ENCODE measurements at places on chromosomes 12 and 14.

GRCh38 chr12:52195065-52195730, 3.4 kb upstream of the KRT80 start:
- no peak for DNase-seq

- DNase-seq, result no peak
Measured at GRCh38 chr12:40153432-40153831, 47.6 kb upstream of the SLC2A13 start.

DNA sequence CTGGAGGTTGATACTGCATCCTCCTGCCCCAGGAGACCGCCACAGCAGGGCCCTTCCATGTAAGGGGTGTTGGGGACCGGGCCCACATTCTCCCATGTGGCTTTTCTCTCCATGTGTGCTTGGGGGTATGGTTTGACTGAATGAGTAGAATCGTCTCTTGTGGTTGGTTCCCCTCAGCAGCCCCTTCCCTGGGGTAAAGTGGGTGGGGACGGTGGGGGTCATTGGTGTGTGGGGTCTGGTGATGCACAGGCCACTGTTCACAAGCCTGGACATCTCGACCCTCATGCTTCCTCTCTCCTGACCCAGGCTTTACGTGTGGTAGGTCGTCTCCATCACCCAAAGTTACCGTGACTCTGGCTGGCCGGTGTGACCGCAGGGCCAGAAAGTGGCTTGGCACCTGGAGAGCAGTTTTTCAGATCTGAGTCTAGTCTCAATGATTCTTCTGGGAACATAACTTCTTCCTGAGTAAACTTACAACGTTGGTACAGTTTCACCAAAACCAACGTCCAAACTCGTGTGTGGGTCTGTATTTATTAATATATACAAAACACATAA, 17.7 kb downstream of the DCAF4 start:
- DNase-seq, result no peak

DNA sequence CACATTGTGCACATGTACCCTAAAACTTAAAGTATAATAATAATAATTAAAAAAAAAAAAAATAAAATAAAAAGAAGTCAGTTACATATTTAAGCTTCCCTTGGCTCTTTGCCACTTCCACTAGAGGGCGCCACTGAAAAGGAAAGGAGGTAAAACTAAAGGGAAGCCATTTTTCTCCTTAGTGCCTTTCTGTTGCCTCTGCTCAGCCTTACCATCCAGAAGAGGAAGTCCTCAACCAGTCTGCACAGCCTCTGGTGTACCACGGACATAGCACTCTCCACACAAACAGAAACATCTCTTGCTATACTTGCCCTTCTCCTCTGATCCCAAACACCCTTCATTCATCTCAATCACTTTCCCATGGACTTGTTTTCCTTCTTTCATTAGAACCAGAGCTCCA, 169.0 kb upstream of the EEA1 start:
- peak; percentile 49 for DNase-seq

- no peak for DNase-seq
Measured at GRCh38 chr14:46717211-46717610, 65.6 kb upstream of the RPL10L start.

DNA sequence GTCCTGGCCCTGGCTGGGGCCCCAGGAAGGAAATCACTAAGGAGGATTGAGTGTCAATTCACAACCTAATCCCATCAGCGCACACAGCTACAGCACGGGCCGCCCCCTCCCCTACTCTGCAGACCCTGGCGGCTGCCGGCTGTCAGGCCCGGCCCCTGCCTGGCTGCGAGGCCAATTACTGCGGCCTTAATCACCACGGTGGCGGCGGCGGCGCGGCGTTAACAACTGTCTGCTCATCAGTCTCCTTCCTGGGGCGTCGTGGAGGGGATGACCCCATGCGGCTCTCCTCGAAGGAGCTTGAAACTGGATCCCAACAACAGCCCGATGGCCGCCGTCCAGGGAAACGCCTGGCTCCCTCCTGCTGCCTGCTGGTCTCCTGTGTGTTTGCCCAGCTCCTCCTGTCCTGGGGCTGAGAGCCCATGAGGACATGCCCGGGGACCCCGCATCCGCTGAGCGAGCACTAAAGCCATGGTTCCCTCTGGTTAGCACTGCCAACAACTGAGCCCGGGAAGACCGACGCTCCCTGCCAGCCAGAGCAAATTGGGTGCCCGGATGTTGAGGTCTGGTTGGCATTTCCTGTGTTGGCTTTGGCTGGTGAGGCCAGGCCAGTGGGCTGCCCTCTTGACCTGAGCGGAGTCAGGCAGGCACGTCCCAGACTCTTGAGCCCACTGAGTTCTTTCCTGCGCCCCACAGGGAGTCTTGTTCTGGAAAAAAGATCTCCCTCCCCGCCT, 21.8 kb upstream of the EIF2B2 start:
- no peak for DNase-seq

- DNase-seq, result no peak
Measured at GRCh38 chr12:89636052-89636775, 72.4 kb downstream of the ATP2B1 start.

- DNase-seq, result no peak
Measured at GRCh38 chr14:71011479-71011878, 104.2 kb downstream of the PCNX1 start.

DNA sequence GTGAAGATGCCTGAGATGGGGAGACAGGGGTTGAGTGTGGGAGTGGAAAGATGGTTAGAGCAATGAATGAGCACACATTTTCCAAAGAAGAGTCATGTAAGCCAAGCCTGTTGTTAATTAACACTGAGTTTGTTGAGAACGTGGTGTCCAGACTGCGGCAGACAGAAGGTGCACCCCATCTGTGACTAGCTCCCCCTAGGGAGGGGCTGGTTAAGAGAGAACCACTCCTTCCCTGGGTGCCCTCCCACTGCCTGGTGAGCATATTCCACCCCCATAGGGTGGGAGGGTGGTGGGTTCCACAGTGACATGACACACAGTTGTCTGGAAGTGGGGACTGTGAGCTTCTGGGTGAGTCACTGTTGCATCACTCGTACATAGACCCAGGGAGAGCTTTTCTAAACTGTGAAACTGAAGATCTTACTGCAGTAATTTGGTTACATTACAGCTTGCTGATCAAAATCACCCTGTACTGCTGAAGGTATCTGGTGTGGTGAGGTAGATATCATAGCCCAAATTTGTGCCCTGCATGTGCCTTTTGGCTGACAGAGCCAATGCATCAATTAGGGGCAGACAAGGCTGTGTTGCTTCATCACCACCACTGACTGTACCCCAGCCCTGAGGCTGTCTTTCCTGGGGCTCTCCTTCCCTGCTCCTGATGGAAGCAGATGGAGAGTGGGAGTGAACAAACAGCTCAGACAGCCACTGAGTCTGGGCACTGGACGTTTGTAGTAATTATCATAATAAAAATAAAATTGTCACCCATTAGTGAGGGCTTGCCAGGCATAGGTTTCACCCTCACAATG, 150.9 kb downstream of the EMP1 start:
- DNase-seq, result peak; percentile 65

DNA sequence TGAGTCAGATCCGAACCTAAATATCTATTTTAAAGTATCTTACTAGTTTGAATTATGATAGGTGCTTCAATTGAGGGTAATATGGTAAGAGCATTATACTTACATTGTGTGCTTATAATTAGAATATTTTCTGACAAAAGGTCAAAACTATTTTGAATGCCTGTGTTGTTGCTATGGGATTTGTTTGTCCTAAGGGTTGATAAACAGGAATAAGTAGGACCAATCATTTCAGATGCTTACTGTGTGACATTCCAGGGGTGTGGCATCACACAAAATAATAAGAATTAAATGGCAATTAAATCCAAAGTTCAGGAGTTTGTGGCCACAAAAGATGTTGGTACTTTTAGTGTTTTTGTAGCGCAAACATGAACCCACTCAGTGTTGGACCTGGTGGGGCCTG, 256.2 kb upstream of the DDHD1 start:
- DNase-seq, result no peak

DNA sequence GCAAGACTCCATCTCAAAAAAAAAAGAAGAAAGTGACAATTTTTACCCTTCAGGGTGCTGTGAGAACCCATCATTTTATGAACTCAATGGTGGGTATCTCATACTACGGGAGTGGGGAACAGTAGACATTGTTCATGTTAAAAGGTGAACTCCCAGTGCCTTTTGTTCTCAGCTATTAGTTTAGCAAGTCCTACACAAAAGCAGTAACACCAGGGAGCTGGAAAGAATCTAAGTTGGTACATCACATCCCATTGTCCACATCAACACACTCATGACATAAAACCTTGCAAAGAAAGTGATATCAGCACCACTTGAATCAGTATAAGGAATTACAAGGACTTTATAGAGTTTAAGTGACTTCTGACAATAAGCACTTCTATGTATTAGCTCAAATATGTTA, 47.4 kb upstream of the ABCC9 start:
- no peak for DNase-seq

GRCh38 chr12:6201213-6201608, 1.0 kb downstream of the CD9 start:
- no peak for DNase-seq

- no peak for DNase-seq
Measured at GRCh38 chr12:56103066-56103711, 1.2 kb upstream of the PA2G4 start.

DNA sequence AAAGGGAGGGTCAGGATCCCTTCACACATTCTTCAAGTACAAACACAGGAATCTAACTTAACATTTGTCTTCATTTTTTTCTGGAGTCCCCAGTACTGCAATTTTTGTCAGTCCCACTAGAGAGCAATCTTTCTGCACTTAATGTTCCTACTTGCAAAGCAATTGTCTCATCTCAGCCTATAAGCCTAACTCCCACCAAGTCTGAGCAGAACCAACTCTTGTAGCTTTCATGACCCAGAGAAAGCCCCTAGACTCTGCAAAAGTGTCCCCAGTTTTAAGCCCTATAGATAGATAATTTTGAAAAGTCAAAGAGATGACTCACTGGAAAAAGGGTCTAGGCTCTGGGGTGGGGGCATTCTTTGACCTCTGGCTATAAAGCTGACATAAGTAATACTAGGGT, 1.8 kb upstream of the ZBTB39 start:
- no peak for DNase-seq

DNA sequence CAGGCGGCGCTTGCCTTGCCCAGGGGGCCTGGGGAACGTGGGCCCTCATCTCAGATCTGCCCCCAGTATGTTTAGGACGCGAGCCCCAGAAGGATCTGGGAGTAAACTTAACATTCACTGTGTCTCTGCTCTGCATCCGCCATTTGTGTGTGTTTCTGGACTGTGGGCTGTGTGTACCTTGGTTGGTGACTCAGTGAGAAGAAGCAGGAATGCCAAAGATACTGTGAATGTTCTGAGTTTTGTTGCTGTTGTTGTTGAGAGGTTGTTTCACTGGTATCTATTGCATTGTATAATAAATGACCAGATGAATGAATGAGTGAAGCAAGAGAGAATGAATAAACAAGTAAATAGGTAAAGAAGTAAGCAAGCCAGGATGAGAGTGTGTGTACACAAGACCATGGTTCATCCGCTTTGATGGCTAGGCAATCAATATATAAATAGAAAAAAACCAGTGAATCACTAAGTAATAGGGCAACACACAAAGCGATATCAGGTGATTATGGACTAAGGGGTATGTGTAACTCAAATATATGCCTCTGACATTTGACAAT, 20.5 kb downstream of the MEG3 start:
- no peak for DNase-seq

DNA sequence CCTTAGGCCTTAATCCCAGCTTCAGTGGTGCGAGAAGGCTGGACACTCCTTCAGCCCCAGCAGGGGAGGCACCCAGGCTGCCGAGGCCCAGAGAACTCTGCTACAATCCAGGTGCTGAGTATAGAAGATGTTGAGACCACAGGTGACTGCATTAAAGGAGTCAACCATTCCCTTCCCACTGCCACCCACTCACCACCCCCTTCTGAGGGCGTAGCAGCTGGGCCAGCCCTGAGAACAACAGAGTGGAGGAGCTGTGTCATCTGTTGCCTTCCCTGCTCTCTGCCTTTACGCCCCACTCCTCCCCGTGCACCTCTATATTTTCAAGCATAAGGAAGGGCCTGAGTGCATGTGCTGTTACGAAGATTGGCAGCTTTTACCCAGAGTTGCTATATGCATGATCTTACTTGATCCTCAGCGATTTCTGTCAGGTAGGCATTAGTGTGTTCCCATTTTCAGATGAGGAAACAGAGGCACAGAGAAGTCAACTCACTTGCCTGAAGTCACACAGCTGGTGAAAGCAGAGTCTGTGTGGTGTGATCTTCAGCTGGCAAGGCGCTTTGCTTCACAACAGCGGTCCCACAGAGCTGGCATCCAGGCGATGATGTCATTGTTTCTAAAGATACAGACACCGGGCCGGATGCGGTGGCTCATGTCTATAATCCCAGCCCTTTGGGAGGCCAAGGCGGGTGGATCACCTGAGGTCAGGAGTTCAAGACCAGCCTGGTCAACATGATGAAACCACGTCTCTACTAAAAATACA, 46.7 kb downstream of the RIN3 start:
- DNase-seq, result no peak

GRCh38 chr12:77124767-77125166, 59.4 kb upstream of the E2F7 start:
- no peak for DNase-seq

DNA sequence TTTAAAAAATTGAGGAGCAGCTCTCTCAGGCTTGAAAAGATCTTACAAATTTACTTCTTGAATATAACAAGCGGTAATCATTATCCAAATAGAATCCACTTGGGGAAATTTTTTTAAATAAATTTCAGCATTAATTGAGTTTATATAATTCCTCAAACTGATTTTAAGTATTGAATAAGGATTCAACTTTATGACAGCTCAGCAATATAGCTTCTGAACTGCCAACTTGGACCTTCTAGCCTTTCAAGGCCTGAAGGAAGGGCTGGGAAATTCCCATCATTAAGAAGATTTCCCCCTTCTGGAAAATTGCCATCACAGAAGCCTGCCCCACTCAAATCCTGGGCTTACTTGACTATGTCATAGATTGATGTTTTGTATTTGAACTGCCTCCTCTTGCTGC, 57.5 kb upstream of the GARIN2 start:
- no peak for DNase-seq

DNA sequence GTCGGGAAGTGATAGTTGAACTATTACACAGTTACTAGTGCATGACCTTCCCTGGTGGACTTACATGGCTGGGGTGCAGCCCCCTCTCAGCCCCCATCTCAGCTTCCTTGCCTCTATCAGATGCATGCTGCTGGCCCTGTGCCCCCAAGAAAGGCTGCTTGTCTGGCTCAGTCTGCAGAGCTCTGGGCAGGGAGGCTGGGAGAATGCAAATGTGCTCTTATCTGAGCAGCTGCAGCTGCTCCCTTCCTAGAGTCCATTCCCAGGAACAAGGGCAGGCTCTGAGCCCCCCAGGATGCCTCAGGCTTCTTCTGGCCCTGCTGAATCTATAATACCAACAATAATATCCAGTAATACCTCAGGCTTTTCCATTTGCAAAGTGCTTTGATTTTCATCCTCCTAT, 218.1 kb upstream of the SRRM4 start:
- no peak for DNase-seq

DNA sequence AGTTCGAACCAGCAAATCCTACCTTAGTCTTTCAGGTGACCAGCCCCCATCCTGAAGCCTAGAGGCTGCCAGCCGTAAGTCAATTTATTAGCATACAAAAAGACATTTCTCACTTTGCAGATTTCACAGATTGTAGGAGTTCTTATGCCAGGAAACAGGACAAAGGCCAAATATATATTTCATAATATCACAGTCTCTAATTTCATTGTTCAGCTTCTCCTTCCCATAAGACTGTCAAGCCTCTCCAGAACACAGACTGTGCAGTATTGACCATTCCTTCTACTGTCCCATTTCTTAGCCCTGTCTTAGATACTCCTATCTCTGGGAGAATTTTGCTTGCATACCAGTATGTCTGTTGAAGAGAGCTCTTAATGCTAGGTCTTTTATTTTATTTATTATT, 89.2 kb upstream of the RESF1 start:
- DNase-seq, result no peak
